ENCODE measurements at places on chromosomes 4 and X.

- DNase-seq = no peak
Measured at GRCh38 chrX:40076750-40077575, 20.8 kb downstream of the BCOR start.

DNA sequence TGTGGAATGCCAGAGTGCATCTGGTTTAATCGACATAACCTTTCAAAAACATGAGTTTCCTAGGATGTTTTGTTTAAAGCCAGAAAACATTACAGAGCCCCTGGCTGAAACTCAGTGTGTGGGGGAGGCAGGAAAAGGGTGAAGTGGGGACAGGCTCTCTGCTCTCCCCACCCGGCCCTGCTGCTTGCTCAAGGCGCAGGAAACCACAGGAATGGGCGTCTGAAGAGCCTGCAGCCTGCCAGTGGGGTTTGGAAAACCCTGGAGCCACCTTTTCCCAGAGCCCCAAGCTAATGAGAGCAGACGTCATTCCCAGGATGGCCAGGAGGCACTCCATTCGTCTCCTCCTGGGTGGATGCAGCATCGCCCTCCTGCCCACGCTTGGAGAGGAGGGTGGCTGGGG is 240.6 kb downstream of the AFAP1 start:
- no peak for DNase-seq

DNA sequence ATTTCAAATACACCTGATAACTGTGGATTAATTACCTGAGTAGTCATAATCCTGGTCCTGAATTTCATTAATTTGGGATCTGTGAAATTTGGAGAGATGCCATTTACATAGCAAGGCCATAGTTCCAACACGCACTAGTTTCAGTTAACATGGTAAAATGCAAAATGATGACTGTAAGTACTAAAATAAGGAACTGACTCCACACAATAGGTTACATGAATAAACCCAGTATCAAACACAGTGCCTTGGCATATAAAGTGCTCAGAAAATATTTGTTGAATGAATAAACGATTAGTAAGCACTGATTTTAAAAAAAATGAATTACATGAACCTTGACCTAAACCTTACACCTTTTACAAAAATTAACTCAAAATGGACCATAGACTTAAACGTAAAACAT is 9.0 kb downstream of the FBXO8 start:
- no peak for DNase-seq

DNA sequence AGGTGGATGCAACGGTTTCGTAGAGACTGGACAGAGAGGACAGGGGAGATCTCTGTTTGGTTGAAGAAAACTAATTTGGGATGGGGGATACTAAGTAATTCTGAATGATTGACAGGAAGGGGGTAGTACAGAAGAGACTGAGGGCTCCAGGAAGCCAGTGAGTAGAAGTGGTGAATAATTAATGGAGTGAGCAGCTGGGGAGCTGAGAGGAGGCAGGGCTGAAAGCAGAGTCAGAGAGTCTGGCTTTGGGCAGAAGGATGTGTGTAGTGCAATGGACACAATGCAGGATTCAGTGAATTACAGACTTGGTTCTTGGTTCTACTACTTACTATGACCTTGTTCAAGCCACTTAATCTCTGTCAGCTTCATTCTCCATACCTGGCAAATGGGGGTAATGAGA is 161.7 kb downstream of the RBMX2 start:
- no peak for DNase-seq

DNA sequence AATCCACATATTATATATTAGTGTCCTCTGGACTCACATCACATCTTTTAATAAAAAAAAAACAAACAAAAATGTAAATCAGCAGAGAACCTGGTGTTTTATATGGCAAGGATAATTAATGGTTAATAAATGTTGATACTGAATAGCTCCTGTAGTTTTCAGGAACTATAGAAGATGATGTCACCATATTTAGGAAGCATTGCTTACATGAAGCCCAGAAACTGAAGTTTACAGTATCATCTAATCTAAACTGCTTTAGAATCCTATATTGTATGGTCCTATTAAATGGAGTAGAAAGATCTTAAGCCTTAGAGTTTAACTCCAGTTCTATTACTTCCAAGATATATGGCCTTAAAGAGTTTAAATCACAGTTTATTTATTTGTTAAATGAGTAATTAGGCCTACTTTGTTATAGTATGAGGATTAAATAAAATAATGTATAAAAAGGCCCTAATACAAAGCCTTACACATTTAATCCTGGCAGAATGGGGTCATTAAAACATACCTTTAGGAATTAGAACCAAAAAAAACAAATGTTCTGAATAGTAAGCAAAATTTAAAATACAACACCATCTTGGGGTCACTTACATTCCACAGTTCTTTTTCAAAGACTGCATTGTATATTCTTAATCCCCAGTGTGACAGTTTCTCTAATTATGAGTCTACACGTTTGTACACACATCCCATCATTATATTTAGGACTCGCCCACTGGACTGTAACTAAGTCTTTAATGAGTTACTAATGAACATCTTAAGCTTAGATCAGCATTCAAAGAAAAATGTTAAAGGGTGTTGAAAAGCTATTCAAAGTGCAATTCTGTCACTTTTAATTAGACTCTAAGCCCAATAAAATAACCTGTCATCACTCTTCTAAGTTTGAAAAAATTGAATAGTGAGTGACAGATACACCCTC is 305.9 kb downstream of the ADGRL3 start:
- no peak for DNase-seq

DNA sequence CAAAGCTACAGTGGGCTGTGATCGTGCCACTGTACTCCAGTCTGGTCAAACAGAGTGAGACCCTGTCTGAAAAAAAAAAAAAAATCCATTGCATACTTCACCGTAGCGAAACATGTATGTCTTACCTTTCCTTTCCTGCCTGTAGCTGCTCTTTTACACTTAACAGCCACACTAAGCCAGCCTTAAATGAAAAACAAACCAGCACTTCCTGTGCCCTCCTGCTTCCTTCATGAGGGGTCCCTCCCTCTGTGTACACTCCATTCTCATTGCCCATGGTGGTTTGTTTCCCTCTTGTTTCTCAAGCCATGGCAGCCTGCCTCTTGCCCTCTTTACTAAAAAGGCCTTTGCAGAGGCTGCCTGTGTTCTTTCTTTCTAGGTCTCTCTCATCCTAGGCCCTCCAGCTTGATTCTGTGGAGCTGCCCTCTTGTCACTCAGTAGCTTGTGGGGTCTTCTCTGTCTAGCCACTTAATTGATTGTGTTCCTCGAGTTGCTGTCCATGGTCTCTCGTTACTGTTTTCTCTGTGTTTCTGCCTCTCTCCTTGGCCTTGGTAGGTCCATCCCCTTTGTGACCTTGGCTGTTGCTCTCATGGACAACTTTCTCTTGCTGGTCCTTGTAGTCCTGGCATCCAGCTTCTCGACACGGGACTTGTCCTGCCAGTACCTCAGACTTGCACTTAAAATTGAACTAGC is 52.1 kb upstream of the MSANTD1 start:
- DNase-seq = no peak

DNA sequence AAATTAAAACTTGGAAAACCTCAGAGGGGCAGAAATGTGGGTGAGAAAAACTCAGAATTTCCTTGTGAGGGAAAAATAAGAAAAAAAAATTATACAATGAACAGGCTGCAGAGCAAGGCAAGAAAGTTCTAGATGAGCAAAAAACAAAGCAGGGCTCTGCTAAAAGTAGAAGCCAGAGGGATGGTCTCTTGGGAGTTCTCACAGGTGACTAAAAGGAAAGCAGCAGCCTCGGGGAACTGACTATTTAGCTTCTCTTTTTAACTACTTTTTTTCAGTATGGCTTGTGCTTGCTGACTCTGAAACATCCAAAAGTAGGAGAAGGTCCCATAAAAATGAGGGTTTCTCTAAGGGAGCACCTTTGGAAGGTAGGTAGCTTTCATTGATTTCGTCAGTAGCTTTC is 36.4 kb downstream of the PCDH19 start:
- DNase-seq = no peak

DNA sequence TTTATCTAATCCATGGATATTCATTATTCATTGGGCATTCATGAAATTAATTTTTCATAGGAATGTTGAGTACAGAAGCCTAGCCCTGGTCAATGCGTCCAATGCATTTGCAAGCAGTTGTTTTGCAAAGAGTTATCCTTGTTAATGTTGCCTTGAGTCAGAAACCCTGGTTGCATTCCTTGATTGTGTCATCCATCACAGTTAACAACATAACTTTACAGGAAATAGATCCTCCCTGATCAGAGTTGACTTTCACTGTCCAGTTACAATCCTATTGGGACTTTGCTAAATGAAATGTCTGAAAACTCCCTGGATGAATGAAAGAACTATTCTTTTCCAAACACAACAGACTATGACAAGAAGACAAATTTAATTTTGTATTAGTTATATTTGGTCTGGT is 924.3 kb upstream of the SLIT2 start:
- no peak for DNase-seq

- DNase-seq = no peak
Measured at GRCh38 chrX:47539860-47540259, 21.1 kb upstream of the ARAF start.

- DNase-seq = no peak
Measured at GRCh38 chr4:3471098-3471760, 8.1 kb downstream of the DOK7 start.

DNA sequence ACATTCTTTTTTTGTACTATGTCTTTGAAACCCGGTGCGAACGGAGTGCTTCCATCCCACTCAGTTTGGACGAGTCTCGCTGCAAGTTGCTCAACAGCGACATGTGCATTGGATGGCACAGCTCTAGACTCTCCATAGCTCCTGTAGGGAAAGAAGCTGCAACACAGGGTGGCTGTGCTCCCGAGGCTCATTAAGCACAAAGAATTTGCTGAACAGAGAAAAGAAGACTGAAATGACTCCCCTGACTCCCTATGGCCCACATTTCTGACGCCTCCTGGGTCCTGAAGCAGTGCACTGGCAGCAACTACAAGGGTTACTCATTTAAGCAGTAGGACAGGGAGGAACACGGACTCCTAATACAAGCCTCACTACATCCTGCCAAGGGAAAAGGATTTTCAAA is 127.4 kb downstream of the SH3RF1 start:
- no peak for DNase-seq

DNA sequence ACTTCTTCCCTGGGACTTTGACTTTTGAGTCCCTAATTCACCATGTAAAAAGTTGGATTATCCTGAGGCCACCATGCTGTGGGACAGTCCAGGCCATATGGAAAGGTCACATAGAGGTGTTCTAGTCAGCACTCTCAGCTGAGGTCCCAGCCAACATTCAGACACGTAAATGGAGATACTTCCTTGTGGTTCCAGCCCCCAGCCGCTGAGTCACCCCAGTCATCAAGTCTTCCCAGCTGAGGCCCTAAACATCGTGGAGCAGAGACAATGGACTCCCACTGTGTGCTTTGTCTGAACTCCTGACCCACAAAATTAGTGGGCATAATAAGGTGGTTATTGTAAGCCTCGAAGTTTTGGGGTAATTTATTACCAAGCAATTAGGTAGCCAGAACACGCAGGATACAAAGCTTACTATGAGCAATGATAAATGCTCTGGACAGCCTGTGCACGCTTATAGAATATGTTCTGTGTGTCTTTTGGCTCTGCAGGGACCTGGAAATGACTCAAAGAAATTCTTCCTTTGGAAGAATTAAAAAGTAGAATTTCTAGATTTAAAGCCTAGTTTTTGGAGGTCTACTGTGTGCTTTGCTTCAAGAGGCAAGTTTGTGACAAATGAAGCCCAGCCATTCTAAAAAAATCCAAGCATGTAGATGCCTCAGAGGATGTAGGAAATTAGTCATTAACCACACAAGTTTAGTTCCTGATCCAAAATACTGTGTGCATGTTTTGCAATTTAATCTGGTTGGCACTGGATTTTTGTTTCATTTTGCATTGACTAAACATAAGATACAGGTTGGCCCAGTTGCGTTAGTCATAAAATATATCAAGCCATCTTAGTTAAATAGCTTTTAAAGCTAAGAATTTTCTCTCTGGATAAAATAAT is 33.2 kb upstream of the SLC9A7 start:
- DNase-seq = no peak

- no peak for DNase-seq
Measured at GRCh38 chr4:103032574-103032973, 13.1 kb upstream of the SLC9B1 start.

DNA sequence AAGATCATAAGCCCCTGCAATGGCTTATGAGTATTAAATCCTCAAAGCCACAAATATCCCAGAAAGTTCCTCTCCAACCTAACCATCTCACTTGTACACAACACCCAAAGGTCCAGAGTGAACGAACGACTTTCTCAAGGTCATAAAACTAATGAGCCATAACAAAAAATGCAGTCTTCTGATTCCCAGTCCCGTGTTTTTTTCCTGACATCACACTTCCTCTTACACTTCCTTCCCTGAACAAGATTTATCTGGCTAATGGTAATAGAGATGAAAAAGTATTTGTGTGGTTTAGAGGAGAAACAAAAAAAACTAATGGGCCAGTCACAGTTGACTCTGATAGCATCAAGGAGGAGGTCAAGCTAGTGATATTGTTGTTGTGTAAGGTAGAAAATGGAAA is 99.5 kb upstream of the KLHL13 start:
- no peak for DNase-seq

All from stimulated activated CD4-positive, alpha-beta T cell treated with anti-CD3 and anti-CD28 coated beads, TNF-alpha, amount 100 ng/mL, for 24 hours (primary cell).